ENCODE measurements at places on chromosomes 4 and X. TPM values are rescaled to one million over a fixed set of nuclear protein-coding genes. Genes with fewer than 3 reads are reported as not detected.

MAML3 gene
- 0.98 TPM for total RNA-seq

CACNA1F gene
- total RNA-seq, result not detected

CFP gene
- not detected for total RNA-seq

- DNase-seq, result no peak
These were observed 54.7 kb downstream of the VSIG4 start for GRCh38 chrX:65985211-65985610.

GRCh38 chr4:1253831-1254230 lies 4.9 kb upstream of the CTBP1 start:
- no peak for DNase-seq

DNA sequence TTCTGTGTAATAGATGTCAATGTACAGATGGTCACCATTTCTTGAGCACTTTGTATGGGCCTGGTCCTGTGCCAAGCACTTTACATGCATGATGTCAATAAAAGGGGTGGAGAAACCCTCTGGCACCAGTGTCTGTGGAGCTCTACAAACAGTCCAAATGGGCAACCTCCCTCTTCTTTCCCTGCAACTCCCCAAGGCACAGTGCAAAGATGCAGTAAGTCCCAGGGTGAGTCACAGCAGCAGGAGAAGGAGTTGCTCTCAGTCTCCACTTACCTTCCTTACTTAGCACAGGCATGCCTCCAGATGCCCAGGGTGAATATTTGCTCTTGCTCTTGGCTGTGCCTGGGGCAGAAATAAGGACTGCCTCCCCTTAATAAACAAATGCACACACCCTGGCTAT lies 4.3 kb downstream of the OCIAD2 start:
- DNase-seq, result no peak

DCAF8L2 gene
- total RNA-seq, result not detected

- no peak for DNase-seq
These were observed 229.2 kb upstream of the AFF2 start for GRCh38 chrX:148271263-148271662.

DNA sequence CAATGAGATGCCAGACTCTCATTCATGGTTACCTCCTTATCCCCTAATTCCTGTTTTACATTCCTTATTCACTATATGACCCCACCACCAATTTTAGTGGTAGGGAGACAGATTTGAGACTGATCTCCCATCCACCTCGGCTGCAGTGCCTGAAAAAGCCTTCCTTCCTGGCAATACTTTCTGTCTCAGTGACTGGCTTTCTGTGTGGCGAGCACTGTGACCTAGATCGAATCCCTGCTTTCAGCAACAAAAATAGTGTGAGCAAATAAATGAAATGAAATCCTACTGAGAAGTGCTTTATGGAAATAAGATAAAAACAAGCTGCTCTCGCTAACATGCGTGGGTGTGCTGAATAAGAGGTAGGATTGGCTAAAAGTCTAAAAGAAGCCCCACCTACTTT lies 165.3 kb downstream of the GPM6A start:
- no peak for DNase-seq

GRCh38 chrX:40402831-40403533 lies 177.8 kb upstream of the ATP6AP2 start:
- DNase-seq, result peak; percentile 63

SSX1 gene
- total RNA-seq, result not detected

TDO2 gene
- 2.0 TPM for total RNA-seq

DNA sequence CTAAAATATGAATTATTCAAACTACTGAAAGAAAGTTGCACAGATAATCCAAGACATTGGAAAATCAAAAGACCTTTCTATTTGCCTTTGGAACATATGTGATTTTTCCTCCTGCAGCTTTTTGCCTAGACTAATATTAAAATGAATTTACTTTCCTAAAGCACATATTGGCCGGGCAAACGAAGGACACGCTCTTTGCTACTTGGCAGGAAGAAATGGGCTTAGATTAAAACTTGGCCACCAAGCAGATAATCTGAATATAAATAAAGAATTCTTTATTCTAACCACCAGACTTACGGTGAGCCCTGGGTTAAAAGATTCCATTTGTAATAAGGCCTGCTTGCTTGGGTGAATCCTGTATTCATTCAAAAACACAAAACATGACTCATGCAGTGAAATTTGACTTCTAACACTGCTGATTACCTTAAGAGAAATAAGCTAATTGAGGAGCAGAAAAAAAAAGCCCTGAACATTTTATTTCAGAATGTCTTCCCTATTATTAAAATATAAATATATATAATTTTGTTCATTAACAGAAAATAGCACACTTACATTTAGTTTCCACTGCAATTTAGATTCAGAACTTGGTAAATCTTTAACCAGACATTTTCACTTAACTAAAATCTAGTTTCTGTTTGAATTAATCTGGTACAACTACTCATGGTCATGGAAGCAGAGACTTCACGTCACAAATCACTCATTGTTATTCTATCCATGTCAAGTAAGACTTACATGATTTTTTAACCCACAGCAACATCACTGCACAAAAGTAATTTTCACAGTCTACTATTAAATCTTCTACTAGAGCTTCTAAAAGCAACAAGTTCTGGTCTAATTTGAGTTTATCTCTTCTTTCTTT lies 116.1 kb upstream of the PLAC1 start:
- DNase-seq, result no peak

GRCh38 chrX:8971116-8971515 lies 62.8 kb downstream of the FAM9B start:
- DNase-seq, result no peak

MCF2 gene
- total RNA-seq, result not detected

RPS3A gene
- total RNA-seq, result 1,974 TPM

RAI2 gene
- total RNA-seq, result 3.7 TPM

ASB11 gene
- total RNA-seq, result 35.4 TPM

- DNase-seq, result peak; percentile 11
These were observed 755 bp downstream of the KLHL8 start for GRCh38 chr4:87219632-87220093.

DNA sequence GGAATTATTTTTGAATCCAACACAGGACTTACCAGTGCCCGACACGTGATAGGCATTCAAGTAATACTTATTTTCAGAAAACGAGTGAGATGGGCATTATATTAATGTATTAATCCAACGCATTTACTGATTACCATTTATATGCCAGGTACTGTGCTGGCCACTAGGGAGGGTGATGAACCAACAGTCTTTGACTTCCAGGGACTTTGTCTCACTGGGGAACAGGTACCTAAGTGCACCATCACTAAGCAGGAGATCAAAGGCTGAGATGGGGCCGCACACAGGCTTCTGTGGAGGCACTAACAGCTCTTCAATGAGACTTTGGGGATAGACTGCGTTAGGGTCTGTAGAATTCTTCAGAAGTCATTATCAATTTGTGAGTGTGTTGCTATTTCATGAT lies 5.7 kb upstream of the TADA2B start:
- no peak for DNase-seq

XK gene
- total RNA-seq, result 5.3 TPM
